ENCODE measurements at places on chromosomes 1 and 21. TPM values are rescaled to one million over a fixed set of nuclear protein-coding genes. Genes with fewer than 3 reads are reported as not detected.

The KISS1 gene
- 0.85 TPM for total RNA-seq

The RGS8 gene
- not detected for total RNA-seq

The CD5L gene
- total RNA-seq, result not detected

The RIPPLY3 gene
- total RNA-seq, result 0.78 TPM

Data from A549 treated with Mapracorat at 1 μM for 4 hours (cell line).